ENCODE measurements at places on chromosomes 5 and 9.

DNA sequence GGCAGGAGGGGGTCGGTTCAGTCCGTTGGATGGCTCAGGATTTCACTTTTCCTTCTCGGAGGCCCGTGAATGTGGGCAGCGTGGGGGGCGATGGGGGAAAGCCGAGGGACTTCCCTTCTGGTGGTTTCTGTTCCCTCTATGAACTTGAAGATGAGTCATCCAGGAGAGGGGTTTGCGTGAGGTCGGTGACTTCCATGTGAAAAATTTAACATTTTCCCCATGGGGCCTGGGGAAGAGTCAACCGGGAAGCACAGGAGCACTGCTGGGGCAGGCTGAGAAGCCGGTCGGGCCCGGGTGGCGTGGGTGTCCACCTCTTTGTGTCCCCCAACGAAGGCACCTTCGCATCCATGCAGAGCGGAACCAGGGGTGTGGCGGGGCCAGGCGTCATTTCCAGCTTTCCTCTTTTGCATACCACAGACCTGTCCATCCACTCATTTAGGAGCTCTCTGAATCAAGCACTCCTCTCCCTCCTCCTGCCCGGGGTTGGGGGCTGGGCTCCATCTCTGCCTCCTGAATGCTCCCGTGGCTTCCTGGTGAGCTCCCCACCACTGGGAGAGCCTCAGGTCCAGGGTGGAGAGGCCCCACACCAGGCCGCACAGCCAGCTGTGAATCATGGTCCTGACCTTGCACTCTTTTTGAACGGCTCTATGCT is 68.4 kb downstream of the ANKRD33B start:
- no peak for DNase-seq

- DNase-seq: no peak
Observed at GRCh38 chr9:78694974-78695373, 398.0 kb downstream of the PSAT1 start.

DNA sequence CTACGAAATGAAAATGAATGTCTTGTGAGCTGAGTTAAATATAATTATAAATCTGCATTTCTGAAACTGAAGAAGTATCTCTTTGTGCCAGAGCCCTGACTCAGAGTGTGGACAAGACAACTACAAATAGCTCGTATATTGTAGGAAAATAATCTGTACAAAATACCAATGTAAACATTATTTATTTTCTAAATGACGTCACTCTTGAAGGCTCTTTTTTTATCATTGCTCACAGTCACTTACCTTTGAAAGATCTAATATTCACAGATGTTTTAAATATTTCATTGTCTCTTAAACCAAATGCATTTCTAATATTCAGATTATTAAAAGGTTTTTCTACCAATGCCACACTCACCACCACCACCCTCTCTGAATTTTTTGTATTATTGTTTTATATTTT is 226.1 kb downstream of the SLCO4C1 start:
- DNase-seq: no peak

- no peak for DNase-seq
Observed at GRCh38 chr5:134949316-134949715, 18.4 kb upstream of the CATSPER3 start.

DNA sequence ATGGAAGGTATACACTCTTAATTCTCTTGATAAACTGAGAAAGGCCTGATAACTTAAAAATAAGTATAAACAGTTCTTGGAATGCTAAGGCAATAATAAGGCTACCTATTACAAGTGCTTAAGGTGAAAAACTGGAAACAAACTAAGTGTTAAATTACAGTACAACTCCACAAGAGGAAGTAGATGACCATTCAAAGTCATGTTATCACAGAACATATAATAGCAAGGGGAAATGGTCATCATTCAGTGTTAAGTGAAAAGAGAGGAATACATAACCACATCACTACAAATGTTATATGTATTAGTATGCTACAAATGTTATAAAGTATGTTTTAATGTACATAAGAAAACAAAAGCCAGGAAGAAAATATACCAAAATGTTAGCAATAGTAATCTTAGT is 135.9 kb downstream of the CCDC192 start:
- no peak for DNase-seq
